ENCODE measurements at places on chromosomes 7 and 10.

DNA sequence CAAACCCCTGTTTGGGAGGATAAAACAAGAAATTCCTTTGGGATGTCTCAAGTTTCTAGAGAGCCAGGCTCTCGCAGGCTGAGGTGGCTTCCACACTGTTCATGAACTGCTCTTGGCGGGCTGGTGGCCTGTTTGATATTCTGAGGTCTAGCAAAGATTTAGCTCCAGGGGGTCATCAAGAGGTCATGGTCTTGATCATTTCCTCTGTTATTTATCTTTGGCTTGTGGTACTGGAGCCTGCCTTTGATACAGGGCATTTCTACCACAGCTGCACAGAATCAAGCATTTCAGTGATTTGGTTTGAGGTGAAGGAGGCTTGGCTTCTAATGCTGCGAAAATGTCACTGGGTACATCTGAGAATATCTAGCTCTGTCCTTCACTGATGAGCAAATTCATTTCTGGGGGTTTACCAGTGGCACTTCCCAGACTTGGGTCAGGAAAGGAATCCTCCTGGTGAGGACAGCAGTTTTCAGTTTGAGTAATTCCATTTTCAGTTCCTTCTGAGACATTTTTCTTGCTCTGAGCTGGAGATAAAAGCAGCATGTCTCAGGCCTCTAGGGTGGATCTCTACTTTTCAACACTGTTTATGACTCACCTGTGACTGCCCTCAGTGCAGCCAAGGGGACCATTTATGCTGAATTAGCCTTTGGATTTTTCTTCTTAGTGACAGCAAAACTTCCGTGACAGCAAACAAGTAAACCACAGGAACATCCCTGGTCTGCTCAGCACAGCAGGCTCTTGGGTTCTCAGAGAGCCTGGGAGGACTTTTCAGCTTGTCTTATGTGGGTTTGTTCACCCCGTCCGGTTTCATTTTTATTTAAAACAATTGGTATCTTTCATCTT lies 312.0 kb downstream of the RNLS start:
- DNase-seq, result no peak

GRCh38 chr7:26580711-26581110 lies 283.7 kb downstream of the SKAP2 start:
- no peak for DNase-seq

DNA sequence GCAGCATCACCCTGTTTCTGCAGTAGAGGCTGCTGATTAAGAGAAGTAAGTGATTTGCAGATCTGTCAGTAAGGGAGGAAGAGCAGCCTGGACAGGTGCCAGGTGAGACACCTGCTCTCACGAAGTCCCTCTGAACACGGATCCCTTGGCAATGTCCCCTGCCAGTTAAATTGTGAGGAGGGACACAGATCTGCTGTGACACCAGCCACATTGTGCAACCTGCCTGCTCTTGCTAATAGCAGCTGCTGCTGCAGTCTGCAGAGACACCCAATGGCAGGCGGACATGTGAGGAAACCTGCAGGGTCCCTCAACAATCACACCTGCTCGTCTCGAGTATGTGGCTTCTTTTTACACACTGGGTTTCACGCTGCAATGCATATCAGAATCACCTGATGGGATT lies 31.9 kb downstream of the ANXA11 start:
- DNase-seq, result no peak

- no peak for DNase-seq
These were observed 33.7 kb downstream of the AP5Z1 start for GRCh38 chr7:4809091-4809591.

DNA sequence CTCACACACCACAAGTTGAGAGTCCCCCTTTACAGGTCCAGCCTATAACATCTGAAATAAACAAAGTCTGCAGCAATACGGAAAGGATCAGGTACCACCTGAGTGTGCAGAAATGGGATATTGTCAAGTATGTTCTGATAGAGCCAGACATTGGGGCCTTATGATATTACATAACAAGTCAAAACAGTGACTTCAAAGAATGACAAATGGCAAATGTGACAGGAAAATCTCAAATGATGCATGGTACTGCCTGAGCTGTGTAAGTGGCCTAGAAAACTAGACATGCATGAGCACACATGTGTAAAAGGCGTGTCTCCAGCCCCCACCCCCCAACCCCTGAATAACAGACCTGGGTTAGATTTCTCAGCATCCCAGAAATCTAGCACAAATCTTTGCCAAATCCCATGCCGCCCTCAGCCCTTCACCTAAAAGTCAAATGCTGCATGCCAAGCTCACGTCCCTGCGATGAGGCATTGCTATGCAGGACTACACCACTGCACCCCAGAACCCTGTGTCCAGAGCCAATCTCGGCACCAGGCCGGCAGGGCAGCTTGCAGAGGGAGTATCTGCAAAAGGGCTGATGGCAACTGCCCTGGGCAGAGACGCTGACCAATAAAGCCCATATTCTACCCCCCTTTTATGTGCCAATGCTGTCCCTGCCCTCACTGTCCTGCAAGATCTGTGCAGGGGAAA lies 58.8 kb downstream of the PRKAG2 start:
- DNase-seq, result no peak
